ENCODE measurements at places on chromosomes 5 and 9.
A peak's percentile ranks its signal among the peaks of the same experiment; 100 is the strongest.

DNA sequence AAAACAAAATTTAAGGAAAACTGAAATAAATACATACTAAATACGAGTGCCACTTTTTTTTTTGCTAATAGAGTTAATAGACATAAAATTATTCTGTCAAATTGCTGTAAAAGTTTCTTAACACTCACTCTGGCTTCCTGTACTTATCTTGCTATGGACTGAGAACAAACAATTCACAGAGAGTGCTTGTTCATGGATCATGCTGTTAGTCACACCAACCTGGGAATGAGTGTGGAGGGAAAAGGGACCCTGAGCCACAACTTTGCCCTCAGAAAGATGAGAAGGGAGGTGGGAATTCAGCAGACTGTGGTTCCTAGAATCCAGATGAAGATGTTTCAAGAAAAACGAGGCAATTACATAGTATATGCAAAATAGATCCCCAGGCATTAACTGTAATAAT, 246.9 kb downstream of the FBXL7 start:
- no peak for DNase-seq

DNA sequence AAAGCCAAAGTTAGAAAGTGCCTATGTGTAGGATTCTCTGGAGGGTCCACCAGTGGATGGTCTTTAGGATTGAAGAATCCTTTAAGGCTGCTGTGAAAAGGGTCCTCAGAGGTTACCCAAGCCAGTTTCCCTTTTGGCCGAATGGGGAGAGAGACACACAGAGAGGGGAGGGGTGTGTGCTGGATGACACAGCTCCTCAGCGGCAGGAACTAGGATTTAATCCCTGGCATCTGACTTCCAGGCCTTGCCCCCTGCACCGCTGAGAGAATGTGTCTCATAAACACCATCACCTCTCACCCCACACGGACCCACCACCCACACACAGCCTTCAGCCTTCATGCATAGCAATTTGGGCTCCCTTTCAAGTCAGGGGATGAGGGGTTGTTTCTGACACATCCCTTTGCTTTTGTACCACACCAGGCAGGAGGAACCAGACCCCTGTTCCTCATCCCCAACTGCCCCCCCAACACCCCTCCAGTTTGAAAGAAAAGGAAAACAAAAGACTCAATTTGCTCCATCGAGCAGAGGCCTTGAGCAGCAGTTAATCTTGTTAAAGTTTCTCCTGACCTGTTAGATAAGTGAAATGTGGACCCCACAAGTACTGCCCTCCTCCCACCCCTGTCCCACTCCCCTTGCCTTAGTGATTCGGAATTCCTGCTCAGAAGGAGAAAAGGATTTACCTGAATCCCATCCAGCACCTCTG, 4.0 kb downstream of the PAPPA start:
- no peak for DNase-seq

GRCh38 chr5:150209099-150209635, 19.3 kb downstream of the SLC6A7 start:
- peak; percentile 28 for DNase-seq

- no peak for DNase-seq
Measured at GRCh38 chr9:81394881-81395675, 294.3 kb downstream of the TLE1 start.

GRCh38 chr9:133525677-133526076, 918 bp upstream of the MYMK start:
- no peak for DNase-seq

DNA sequence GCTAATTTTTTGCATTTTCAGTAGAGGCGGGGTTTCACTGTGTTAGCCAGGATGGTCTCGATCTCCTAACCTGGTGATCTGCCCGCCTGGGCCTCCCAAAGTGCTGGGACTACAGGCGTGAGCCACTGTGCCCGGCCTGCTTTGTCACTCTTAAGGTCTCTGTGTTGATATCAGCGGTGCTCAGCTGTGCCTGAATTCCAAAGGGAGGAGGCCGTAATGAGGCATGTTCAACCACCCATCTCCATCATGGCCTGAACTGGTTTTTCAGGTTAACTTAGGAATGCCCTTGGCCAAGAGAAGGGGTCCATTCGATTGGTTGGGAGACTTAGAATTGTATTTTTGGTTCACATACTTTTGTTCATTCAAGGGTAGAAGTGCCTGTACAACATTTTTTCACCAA, 22.0 kb downstream of the HSD17B3 start:
- DNase-seq, result no peak

DNA sequence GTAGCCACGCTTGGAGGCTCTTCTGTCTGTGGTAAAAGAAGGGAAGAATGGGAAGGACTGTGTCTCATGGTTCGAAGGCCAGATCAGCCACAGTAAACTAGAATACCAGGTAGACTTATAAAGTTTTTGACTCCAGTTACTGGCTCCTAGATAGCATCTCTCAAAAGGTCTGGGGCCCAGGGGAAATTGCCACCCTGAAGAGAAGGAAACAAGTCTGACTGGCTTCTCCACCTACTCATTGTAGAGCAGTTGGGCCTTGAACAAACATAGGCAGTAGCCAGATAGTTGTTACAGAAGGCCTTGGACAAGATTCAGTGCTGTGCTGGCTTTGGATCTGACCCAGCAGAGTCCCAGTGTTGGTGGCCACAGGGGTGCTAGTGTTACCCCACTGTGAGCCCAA, 890.4 kb downstream of the EFNA5 start:
- no peak for DNase-seq

GRCh38 chr5:175597718-175598117, 60.2 kb upstream of the HRH2 start:
- no peak for DNase-seq

- DNase-seq, result no peak
Measured at GRCh38 chr5:148682058-148683026, 28.0 kb upstream of the HTR4 start.

- DNase-seq, result no peak
Measured at GRCh38 chr5:435961-436640, 6.9 kb upstream of the EXOC3 start.

- DNase-seq, result no peak
Measured at GRCh38 chr5:126106029-126106428, 317.2 kb upstream of the GRAMD2B start.

DNA sequence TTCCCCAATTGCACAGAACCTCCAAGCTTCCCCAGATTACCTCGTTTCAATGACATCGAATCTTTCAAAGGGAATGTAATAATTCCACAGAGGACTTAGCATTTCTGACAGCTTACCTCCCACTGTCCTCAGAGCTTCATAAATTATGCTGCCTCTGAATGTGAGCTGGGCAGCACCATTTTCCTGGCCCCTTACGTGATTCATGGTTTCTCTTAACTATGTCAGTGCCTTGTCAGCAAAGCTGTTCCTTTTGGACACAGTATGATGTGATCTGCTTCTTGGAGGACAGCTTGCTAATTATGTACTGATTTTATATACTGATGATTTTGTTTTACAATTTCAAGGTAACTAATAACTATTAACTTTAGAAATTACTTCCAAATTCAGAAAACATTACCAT, 27.7 kb upstream of the SSBP2 start:
- peak; percentile 1 for DNase-seq
